ENCODE measurements at places on chromosomes 1 and 21.

- ATAC-seq, result no peak
Measured at GRCh38 chr1:114302821-114303220, 149.2 kb upstream of the SYT6 start.

DNA sequence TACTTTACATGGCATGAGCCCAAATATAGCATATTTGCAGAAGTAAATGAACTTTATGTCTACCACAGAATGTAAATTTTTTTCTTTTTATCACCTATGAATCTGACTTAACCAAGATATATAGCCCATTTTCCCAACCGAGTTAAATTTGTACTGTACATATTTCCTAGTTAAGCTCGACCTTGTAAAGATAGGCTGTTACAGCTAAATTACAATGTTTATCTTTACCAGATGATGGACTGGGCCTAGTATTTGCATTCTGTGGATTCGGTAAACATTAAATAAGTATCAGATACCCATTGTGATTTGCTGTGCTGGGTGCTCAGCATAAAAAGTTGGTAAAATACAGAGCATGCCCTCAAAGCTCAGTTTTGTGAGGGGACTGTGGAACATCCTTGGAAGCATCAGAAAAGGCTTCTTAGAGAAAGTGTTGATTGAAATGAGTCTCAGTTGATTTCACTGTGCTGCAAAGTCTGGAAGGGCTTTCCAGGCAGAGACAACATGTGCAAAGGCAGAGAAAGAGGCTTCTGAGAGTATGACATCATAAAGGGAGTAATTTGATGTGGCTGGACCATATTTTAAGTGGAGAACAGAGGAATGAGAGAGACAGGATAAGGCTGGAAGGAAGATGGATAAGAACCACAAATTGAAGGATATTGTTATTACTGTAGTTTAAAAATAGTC, 27.4 kb downstream of the MORC3 start:
- ATAC-seq, result peak; percentile 50

DNA sequence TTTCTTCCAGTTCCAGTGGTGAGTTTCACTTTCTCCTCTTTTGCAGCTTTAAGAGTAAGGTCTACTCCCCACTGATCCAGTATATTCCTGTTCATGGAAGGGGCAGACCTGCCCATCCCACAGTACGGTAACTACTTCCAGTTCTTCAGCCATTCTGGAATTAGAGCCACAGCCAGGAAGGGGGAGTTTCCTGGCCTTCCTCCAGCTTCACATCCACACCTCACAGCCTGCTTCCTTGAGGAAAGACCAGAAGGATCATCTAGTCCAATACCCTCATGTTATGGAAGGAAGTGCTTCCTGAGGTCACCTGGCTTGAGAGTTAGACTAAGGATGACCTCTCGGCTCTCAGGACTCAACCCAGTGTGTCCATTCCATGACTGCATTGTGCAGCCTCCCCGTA, 597.8 kb downstream of the KIF26B start:
- ATAC-seq, result no peak

- ATAC-seq, result no peak
Measured at GRCh38 chr1:202941372-202941771, 14.3 kb upstream of the KLHL12 start.

DNA sequence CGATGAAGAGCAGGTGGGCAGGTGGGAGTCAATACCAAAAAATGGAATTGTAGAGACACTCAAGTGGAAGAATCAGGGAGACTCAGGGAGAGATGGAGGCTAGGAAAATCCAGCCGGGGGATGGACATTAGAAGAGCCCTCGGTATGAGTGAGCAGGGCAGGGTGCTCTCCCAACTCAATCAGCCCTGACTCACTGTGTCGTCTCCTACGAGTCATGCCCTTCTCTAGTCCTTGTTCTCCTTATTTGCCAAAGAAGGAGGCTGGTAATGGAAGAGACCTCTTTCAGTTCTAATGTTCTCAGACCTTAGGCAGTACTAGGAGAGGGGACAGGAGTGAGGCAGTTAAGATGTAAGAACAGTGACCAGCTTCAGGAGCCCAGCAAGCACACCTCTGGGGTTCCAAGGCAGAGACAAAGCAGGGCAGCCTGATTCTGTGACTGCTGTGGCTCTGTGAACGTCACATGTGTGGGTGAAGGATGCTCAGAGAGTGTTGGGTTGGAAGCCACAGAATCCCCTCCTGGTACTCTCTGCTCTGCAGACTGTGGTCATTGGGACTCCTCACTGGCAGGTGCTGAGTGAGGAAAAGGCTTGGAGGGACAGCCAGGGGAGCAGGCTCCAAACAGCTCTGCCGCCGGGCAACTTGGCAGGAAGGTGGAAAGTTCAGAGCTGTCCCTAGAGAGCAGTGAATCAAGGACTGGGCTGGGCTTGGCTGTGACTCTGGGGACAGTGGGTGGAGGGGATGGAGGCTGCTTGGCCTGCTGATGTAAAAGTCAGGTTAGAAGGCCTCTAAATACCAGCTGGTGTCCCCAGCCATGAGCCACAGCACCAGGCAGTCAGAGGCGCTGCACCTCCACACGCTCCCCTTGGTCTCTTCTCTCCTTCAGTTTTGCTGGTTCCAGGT, 11.1 kb upstream of the GJA5 start:
- ATAC-seq, result peak; percentile 19

GRCh38 chr1:36217670-36218069, 6.6 kb upstream of the THRAP3 start:
- peak; percentile 96 for ATAC-seq

DNA sequence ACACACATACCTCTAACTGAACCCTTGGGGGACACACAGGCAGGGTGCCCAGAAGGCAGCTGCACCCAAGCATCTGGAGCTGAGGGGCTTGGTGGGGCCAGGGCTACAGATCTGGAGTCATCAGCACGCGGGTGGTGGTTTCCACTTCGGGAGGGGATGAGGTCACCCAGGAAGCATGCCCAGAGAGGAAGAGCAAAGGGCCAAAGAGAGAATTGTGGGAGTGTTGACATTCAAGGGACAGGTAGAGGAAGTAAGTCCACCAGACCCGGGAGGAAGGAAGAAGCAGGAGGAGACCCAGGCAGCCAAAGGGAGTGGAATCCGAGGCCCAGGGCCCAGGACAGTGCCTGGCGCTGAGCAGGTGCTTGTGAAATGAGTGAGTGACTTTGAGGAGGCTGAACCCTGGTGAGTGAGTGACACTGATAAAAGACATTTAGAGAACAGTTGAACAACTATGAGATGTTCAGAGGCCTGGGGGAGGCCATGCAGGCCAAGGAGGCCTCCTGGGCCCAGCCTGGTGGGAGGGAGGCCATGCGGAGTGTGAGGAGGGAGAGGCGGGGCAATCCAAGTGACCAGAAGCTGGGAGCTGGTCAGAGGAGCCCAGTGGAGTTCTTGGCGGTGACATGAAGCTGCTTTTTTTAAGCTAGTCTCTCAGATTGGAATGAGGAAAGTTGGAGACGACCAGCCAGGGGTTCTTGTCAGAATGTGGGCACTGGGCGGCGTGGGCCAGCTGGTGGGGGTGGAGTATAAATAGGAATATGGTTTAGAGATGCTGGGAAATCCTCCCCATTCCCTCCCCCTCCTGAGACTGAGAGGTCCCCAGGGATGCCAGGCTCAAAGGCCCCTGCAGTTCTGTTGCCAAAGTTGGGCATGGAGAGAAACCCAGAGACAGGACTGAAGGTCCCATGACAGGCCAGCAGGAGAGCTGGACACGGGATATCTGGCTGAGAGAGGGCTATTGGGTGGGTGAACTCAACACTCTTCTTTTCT, 7.9 kb downstream of the CDK18 start:
- no peak for ATAC-seq

- no peak for ATAC-seq
Measured at GRCh38 chr1:162368451-162368850, 8.2 kb downstream of the SPATA46 start.

DNA sequence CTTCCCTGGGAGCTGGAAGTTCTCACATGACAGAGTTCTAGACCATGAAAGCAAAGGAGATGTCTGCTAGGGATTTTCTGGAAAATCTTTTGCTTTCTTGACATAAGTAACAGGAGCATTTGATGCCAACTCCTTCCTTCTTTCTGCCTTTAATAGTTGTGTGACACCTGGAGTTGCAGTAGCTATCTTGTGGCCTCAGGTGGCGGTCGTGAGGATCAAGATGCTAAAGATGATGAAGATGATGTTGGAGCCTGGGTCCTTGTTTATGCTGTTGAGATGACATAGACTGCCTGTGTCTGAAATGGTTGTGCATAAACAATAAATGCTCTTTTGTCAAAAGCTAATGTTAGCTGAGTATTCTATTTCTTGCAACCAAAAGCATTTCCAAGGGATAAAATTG, 32.7 kb upstream of the KIRREL1 start:
- no peak for ATAC-seq

- ATAC-seq, result no peak
Measured at GRCh38 chr1:59107516-59107915, 189.4 kb upstream of the FGGY start.

GRCh38 chr1:200896531-200897196, 2.0 kb downstream of the INAVA start:
- no peak for ATAC-seq

DNA sequence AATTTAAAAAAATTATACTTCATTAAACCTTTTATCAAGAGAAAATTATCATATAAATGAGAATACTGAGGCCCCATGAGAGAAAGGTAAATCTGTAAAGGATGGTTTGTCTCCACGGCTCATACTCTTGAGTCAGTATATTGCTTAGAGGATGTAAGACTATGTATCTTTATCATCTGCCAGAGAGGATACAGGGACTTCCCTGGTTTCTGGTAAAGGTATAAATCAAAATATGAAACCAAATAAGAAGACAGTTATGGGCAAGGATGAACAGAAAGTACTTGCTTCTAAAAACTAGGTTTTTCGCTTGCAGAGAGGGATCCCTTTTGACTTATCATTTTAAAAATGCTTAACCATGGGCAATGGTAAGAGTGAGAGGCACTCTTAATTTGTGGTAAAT, 112.4 kb downstream of the POU2F1 start:
- no peak for ATAC-seq

GRCh38 chr1:22031214-22031962, 21.1 kb upstream of the CDC42 start:
- peak; percentile 48 for ATAC-seq

DNA sequence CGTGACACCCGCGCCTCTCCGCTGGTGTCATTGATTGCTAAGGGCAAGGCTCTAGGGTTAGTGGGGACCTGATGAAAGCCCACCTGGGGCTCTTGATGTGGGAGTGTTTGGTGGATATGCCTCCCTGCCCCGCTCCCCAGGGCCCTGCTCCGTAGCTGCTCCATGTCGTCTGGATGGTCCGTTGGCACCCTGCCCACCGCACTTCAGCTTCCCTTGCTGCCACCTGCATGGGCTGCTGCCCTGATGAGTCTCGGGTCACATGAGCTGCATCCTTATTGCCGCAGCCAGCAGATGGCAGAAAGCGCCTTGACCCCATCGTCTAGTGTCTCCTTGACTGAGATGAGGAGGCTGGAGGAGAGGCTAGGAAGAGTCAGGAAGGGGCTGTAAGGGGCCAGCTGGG, 439.4 kb downstream of the CAMTA1 start:
- ATAC-seq, result no peak

DNA sequence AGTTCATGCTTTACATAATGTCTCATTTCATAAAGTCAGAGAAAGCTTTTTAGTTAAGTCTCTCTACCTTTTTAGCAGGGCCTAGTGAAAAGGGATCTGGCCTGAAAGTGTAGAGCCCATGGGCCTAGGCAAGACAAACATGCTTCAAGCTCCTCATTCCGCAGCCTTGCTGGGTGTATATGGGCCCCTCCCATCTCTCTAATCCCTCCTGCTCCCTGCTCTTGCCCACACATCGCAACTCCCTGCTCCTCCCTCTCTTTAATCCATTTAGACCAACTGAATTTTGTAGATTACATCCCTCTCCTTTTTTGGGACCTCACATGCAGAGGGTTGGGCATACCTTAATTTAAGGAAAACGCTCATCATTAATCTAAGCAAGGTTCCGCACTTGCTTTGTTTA, 42.3 kb upstream of the CCDC190 start:
- ATAC-seq, result no peak

GRCh38 chr21:43306911-43307676, 119.8 kb downstream of the SIK1 start:
- ATAC-seq, result peak; percentile 40

DNA sequence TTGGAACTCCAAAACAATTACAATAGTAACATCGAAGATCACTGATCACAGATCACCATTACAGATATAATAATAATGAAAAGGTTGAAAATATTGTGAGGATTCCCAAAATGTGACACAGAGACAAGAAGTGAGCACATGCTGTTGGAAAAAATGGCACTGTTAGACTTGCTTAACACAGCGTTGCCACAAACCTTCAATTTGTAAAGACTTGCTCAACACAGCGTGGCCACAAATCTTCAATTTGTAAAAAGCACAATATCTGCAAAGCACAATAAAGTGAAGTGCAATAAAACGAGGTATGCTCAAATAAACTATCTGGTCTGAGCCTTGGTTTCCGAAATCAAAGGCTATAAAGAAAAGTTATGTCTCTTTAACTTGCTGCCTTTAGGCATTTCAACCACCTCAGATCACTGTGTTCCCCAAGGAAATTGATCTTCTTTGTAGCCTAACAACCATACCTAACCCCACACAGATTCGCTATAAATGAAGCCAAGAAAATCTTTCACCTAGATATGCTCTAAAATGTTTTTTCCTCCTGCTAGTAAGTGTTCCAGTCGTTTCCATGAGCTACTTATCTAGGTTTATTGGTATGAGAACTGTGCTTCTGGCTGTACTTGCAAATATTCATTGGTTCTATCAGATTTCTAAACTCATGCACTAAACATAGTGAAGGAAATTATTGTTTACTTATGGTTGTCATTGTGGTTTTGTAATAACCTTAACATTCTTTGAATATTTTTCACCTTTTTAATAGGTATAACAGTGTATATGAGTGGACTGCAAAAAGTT, 13.1 kb upstream of the LPGAT1 start:
- ATAC-seq, result no peak

DNA sequence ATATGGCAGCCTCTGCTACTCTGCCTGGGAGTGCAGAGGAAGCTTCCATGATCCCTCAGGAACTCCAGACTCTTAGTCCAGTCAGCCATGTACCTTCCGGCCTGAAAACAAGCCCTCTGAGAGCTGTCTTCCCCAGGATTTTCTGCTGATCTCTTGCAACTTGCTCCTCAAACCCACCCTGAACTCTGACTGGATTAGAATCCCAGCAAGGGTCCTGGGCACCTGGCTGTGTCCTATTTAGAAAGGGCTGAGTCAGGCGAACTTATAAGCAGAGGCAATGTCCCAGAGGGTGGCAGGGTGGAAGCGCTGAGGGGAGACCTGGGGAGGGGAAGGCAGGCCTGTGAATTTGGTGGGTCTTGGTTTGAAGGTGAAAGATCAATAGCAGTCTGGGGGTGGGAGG, 184.5 kb upstream of the EDN2 start:
- ATAC-seq, result no peak

Measured in SK-N-SH treated with all-trans-retinoic acid at 6 μM for 48 hours (cell line).